GM23248 (cell line): ENCODE measurements at places on chromosomes 4 and X. TPM values are rescaled to one million over a fixed set of nuclear protein-coding genes. Genes with fewer than 3 reads are reported as not detected.

GRCh38 chr4:178917756-178918155 lies 1475.5 kb upstream of the AGA start:
- DNase-seq = no peak

The EDA gene
- total RNA-seq = 0.11 TPM in 1 of 2 replicates, not detected in the other

DNA sequence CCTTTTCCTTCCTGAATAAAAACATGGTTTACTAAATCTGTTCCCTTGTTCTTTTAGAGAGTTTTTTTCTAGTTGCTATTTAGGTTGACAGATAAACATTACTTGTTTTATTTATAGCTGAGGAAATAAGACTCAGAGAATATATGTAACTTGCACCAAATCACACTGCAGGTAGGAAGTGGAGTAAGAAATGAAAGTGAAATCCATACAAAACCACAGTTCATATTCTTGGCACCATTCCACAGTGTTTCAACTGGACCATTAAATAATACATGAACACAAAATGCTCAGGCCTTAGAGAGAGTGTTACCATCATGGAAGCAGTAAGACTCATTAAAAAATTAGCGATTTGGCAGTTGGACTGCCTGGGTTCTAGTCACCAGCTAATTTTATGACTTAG lies 326.9 kb upstream of the SLIT2 start:
- no peak for DNase-seq

The CAPN6 gene
- total RNA-seq = not detected in 2 replicates

- peak; percentile 77 for DNase-seq
These were observed 3.4 kb downstream of the PF4V1 start for GRCh38 chr4:73856518-73856917.
